ENCODE measurements at places on chromosomes 13 and 19. TPM values are rescaled to one million over a fixed set of nuclear protein-coding genes. Genes with fewer than 3 reads are reported as not detected.
A peak's percentile ranks its signal among the peaks of the same experiment; 100 is the strongest.

Gene ZNF677
- total RNA-seq = 21.4 TPM

Gene CCL25
- total RNA-seq = not detected

Gene VSTM1
- not detected for total RNA-seq

Gene ZNF837
- total RNA-seq = 2.9 TPM

Gene NLRP4
- total RNA-seq = not detected

Gene CTXN1
- total RNA-seq = 5.9 TPM

Gene PODNL1
- 3.2 TPM for total RNA-seq

Gene KASH5
- total RNA-seq = not detected

GRCh38 chr13:113630296-113630695 is 27.7 kb downstream of the ATP4B start:
- DNase-seq = no peak

- DNase-seq = no peak
Measured at GRCh38 chr13:105538346-105538745, 997.1 kb downstream of the EFNB2 start.

- no peak for DNase-seq
Measured at GRCh38 chr19:23539499-23539898, 144.2 kb upstream of the ZNF91 start.

DNA sequence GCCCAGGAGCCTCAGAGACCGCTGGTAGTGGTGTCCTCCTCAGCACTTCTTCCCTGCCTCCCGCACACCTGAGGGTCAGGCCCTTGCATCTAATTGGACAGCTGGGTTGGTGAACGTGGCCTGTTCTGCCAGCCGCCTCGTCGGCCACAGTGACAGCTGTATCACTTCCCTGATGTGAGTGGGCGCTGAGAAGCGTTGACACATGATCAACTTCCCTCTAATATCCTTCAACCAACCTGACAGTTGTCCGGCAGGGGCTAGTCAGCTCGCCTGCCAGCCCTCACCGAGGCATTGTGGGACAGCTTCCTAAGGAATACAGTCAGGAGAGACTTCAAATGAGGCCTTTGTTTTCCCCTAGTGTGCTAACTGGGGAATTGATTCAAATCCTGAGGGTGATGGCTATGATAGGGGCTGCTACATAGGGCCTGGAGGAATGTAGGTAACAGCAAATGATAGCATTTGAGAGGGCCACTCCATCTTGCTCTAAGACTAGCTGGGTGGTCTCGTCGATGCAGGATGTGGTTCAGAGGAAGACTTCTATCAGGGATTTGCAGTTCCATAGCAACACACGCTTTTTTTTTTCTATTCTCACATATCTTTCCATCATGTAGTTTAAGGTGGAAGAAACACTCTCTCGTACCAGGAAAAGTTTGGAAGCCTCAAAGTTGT is 230.8 kb downstream of the TSHZ3 start:
- DNase-seq = no peak

- no peak for DNase-seq
Measured at GRCh38 chr19:38155453-38155852, 68.6 kb downstream of the DPF1 start.

DNA sequence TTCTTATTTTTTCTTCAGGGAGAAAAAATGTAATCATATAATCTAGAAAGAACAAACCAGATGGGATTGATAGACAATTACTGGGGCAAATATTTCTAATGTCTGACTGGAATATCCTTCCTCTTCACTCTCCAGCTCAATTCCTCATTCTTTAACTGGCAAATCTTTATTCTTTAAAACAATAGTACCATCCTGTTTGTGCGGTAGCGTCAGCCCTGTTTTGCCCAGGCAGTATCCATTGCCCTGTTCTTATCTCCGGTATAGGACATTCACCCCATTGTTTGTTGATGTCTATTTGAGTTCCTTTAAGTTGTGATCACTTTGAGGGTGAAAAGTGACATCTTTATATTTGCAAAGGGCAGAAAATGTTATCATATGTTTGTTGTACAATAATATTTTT is 185.4 kb downstream of the POSTN start:
- DNase-seq = no peak

- no peak for DNase-seq
Measured at GRCh38 chr13:97798836-97799235, 154.6 kb upstream of the IPO5 start.

GRCh38 chr13:26185720-26186117 is 36.4 kb downstream of the RNF6 start:
- DNase-seq = no peak

GRCh38 chr19:39126312-39127187 is 964 bp downstream of the PAK4 start:
- peak; percentile 79 for DNase-seq

DNA sequence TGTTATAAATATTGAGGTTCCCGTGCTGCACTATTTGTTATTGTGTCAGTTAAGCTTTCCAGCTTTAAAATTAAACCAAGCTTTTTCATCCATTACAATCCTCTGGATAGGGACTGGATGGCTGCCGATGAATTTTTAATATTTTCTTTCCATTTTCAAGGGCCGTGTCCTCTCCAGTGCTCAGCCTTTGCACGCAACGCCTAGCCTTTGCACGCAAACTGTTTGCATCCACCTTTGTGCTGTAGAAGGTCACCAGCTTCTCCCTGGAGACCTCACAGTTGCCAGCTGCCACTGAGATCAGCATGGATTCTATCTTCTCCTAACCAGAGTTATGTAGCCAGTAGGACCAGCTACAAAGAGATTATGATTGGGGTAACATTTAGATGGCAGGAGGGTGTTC is 240.5 kb downstream of the SLC7A1 start:
- no peak for DNase-seq

DNA sequence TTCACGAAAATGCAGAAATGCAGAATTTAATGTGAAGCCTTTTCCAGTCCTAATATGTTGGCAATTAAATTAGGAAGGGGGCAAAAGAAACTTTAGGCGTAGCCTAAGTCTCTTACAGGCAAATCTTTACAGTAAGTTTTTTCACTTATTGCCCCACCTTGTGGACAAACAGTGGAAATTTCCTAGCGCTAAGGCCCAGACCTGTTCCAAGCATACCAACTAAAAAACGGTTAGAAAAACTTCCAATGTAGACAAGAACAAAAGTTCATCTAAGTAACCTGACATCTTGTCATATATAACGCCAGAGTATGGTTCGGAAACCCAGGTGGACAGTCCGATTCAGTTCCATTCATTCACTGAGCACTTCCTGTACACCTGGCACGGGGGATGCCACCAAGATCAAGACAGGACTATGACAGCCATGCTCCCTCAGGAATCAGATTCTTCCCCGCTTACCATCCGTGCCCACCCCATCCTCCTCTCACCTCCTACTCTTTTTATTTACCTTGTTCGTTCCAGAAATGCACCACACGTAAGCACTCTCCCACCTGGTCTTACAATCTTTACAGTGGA is 4.9 kb downstream of the ZAR1L start:
- peak; percentile 22 for DNase-seq

- DNase-seq = no peak
Measured at GRCh38 chr13:60439201-60439600, 42.2 kb downstream of the TDRD3 start.

- DNase-seq = no peak
Measured at GRCh38 chr13:104641309-104641708, 1575.1 kb upstream of the SLC10A2 start.

DNA sequence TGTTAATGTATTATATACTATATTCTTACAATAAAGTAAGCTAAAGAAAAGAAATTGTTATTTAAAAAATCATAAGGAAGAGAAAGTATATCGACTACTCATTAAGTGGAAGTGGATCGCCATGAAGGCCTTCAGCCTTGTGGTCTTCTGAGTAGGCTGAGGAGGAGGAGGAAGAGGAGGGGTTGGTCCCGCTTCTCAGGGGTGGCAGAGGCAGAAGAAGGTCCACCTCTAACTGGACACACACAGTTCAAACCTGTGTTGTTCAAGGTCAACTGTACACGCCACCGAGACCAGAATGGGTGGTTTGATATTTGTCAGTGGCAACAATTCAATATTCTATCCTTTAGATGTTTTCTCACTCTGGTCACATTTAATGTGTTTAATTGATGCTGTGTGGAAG is 67.2 kb downstream of the ALOX5AP start:
- no peak for DNase-seq

- DNase-seq = no peak
Measured at GRCh38 chr19:12949363-12950283, 4.0 kb downstream of the RAD23A start.

- DNase-seq = no peak
Measured at GRCh38 chr13:74767050-74767449, 632.8 kb upstream of the KLF12 start.

- DNase-seq = no peak
Measured at GRCh38 chr13:67128136-67128535, 102.0 kb downstream of the PCDH9 start.

GRCh38 chr19:57319869-57320179 is 448 bp upstream of the ZNF543 start:
- no peak for DNase-seq

GRCh38 chr13:62434081-62434480 is 1018.4 kb upstream of the PCDH20 start:
- no peak for DNase-seq

DNA sequence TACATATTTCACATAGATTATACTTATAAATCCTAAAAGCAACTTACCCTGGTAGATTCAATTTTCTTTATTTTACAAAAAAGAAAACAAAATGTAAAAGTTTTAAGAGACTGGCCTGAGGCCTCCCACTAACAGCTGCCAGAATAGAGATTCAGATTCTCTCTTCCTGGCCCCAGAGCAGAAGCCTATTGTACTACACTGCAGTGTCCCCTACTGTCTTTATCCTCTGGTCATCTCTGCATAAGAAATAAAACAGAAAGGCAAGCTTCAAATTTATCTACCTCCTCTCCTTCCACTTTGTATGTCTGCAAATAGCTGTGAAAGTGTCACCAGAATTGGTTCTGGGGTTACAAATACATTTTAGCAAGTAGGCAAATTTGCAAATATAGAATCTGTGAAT is 1004.1 kb upstream of the PCDH9 start:
- no peak for DNase-seq

- DNase-seq = no peak
Measured at GRCh38 chr13:87961546-87961945, 290.4 kb downstream of the SLITRK5 start.

Data from mucosa of gallbladder (tissue), 1 donor.